Left forelimb (tissue), 1 donor: ENCODE measurements at places on chromosomes 2 and 18.
A peak's percentile ranks its signal among the peaks of the same experiment; 100 is the strongest.

DNA sequence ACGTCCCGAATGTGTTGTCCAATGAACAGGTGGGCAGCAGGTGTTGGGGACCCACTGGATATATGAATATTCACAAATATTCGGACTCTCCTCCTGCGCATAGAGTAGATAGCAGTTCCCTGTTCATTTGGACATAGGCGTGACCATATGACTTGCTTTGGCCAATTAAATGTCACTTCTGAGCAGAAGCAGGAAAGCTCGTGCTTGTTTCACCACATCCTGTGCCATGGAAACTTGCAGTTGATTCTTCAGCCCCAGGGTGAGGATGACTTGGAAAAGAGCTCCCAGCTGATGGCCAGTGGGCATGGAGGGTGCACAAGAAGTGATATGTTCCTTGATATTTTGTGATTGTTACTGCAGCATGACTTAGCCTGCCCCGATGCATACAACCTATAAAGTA is 52.6 kb downstream of the PTPRM start:
- no peak for DNase-seq

- no peak for DNase-seq
These were observed 33.4 kb upstream of the LPIN2 start for GRCh38 chr18:3046216-3046808.

- DNase-seq = no peak
These were observed 173.1 kb upstream of the STON1 start for GRCh38 chr2:48356701-48357325.

GRCh38 chr2:112627060-112628040 is 18.4 kb upstream of the SLC20A1 start:
- peak; percentile 65 for DNase-seq

DNA sequence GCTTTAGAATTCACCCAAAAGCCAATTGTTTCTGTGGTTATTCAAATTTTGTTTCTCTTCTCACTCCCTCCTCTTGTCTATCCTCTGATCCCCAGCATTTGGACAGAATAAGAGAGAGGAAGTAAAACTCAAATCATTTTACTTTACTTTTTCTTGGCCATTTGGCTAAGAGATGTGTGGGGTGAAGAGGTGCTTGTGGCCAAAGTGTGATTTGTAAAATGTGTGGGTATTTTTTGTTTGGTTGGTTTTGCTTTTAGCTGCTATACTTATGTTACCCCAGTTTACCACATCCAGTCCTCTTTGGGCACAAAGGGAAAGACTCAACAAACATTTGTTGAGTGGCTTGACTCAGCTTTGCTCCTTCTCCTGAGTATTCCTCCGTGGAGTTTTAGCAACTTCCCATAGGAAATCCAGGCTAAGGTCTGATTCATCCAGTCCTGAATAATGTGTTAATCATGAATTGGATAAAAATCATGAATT is 109.1 kb upstream of the CYP1B1 start:
- DNase-seq = no peak

GRCh38 chr2:199842631-199843395 is 8.2 kb downstream of the FTCDNL1 start:
- DNase-seq = no peak

- no peak for DNase-seq
These were observed 18.3 kb downstream of the DNPEP start for GRCh38 chr2:219369447-219369861.

DNA sequence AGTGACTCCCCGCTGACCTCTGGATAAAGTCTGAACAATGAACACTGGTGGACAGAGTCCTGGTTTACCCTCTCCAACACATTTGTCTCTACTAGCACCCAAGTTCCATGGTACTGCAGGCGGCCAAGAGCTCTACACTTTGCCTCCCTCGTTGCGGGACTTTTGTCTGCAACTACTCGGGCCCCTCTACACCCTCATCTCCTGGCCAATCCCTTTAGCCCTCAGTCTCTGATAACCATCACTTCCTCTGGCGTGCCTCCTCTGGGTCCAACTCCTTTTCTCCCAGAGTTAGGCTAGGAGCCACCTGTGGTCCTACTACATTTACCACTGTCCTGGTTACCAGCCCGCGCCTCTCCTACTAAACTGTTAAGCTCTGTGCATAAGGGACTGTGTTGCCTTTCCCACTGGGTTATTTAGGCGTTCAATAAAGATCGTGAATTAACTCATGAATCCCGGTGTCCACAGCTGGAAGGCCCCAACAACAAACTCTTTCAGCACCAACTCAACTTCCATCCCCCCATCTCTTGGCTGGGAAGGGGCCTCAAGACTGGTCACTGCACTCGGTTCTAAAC is 757 bp downstream of the HDHD2 start:
- no peak for DNase-seq

GRCh38 chr2:99261242-99261641 is 5.8 kb upstream of the LYG2 start:
- no peak for DNase-seq
